ENCODE measurements at places on chromosomes 16 and 17. TPM values are rescaled to one million over a fixed set of nuclear protein-coding genes. Genes with fewer than 3 reads are reported as not detected.
A peak's percentile ranks its signal among the peaks of the same experiment; 100 is the strongest.

GRCh38 chr16:49952386-49952785, 72.6 kb upstream of the CNEP1R1 start:
- DNase-seq, result no peak

DNA sequence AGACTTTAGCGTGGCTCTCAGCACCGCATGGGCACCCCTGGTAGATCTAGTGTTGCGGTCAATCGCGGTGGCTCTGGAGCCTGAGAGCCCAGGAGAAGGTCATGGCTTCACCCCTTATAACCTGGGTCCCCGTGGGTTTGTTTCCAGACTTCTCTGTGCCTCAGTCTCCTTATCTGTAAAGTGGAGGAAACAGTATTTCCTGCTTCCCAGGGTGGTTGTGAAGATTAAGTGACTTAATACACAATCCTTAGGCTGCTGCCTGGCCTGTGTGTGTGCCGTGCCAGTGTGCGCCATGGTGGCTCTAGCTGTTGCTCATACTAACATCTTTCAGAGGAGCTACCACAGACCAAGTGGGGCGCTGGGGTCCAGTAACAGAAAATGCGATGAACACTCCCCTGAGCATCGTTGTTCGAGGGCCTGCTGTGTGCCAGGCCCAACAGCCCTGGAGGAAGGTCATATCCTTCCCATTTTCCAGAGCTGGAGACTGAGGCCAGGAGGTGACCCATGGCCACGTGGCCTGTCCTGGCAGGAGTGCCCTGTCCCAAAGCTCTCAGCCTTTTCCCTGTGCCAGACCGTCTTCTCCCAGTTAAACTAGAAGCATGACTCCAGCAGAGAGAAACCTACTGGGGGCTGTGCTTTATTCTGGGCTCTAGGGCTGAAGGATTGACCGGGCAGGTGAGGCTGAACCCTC, 70.1 kb downstream of the CMIP start:
- DNase-seq, result no peak

- DNase-seq, result peak; percentile 81
These were observed 14.7 kb upstream of the BCAR1 start for GRCh38 chr16:75265911-75266701.

GRCh38 chr16:8808613-8809353, 11.1 kb downstream of the PMM2 start:
- no peak for DNase-seq

Gene CYLD
- 47.9 TPM for total RNA-seq

Gene C1QL1
- 0.61 TPM for total RNA-seq

Gene CD300H
- total RNA-seq, result not detected
